Right renal cortex interstitium (tissue), 3 donors: ENCODE measurements at places on chromosomes 2 and 18.

- no peak for DNase-seq
Observed at GRCh38 chr2:12296915-12297314, 419.8 kb upstream of the TRIB2 start.

DNA sequence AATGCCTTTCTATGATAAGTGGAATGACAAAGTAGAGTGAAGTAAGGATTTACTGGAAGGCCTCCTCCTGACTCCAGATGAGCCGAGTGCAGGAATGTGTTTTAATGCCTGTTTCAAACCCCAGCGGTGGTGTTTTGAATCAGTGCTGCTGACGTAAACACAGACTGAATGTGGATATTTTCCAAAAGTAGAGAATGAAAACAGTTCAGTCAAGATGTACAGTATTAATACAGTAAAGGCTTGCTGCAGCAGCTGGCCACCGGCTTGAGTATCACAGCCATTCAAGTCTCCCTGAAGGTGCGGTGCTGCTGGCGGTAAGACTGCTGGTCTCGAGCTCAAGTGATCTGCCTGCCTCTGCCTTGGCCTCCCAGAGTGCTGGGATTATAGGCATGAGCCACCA lies 46.7 kb downstream of the ARHGAP28 start:
- no peak for DNase-seq

GRCh38 chr2:71962911-71963694 lies 184.6 kb downstream of the CYP26B1 start:
- no peak for DNase-seq

DNA sequence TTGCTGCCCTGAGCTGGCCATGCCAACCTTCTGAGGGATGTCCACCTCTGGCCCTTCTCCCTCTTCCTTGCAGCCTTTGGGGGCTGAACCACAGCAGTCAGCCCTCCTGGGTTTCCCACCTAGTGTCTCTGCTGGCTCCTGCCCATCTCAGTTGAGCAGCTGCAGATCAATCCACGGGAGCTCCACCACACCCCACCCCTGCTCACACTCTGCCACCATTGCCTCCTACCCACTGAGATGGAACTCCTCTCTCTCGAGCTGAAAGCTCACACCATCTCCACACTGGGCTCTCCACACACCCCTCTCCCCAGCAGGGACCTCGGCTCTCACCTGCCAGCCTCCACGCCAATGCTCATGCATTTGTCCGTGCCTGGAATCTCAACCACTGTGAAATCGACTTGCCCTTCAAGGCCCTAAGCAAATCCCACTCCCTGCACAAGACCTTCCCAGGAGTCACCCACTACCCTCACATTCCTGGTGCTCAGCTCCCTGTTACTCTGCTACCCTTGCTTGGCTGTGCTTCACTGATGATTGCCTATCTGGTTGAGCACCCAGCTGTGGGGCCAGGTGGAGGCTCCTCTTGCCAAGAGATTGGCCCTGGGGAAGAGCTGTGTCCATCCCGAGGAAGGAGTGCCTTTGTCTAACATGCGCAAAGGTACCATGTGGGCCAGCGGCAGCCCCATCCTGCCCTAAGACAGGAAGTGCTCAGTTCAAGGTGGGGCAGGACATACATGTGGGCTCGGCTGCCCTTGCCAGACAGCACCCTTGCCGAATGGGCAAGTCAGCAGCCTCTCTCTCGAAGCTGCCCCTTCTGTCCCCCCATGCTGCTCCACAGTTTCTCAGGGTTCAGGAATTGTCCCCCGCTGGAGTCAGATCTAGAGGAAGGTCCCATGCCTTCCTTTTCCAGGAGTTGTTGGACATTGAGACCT lies 208.7 kb downstream of the CYP26B1 start:
- DNase-seq = no peak

DNA sequence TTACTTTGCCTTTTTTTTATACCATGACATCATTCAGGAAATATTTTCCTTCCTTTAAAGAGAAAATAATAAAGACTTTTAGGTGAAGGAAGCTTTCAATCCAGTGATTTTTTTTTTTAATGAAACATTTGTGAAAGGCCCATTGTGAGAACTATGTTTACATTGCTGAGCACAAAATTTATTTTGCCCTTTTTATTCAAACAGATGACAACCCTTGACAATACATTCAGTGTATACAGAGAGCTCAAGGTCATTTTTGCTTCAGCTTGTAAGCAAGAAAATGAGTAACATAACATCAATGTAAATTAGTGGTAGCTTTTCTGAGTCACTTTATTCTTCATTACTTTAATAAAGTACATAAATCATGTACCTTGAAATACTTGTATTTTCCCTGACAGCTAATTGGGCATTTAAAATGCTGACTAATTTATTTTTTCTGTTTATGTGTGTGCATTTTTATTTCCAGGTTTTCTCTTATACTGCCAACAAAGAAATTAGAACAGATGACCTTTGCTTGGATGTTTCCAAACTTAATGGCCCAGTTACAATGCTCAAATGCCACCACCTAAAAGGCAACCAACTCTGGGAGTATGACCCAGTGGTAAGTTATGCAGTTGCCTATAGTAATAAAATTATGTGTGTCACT lies 121.6 kb downstream of the GALNT1 start:
- no peak for DNase-seq
